ENCODE measurements at places on chromosomes 6 and 20.

DNA sequence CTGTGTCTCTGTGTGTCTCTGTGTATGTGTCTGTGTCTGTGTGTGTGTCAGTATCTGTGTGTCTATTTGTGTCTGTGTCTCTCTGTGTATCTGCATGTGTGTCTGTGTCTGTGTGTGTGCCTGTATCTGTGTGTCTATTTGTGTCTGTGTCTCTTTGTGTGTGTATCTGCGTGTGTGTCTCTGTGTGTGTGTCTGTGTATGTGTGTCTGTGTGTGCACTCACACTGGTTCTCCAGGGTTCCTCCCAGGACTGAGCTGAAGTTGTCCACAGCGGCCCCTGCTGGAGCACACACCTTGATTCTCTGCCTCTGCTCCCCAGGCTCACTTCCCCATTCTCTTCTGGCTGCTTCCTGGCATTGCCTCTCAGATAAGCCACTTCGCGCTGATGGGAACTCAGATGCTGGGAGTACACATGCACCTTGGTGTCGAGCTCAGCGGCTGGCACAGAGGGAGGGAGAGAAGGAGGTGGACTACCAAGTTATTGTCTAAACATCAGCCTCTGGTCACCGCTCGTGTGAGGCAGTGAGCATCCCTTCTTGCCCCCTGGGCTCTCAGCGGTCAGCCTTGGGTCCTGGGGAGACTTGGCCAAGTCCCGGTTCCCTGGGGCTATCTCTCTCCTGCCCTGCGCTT, 104.9 kb upstream of the NXT1 start:
- peak; percentile 48 for DNase-seq

GRCh38 chr6:105432797-105433196, 29.9 kb upstream of the PREP start:
- DNase-seq, result no peak

DNA sequence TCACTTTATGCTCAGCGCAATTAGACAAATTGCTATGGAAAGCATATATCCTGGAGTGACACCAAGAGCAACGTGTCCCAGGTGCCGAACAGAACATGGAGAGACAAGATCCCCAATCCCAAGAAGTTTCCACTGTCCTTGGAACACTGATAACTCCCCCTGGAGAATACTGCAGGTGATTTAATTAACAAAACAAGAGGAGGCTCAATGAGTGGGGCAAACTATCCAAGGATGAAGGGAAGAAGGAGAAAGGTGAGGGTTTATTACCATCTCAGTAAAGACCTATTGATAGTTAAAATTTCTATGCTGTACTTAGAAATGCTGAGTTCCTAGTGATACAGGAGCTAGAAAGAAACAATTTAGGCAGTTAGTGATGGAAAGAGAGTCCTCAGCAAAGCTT, 35.7 kb downstream of the EDN1 start:
- no peak for DNase-seq

DNA sequence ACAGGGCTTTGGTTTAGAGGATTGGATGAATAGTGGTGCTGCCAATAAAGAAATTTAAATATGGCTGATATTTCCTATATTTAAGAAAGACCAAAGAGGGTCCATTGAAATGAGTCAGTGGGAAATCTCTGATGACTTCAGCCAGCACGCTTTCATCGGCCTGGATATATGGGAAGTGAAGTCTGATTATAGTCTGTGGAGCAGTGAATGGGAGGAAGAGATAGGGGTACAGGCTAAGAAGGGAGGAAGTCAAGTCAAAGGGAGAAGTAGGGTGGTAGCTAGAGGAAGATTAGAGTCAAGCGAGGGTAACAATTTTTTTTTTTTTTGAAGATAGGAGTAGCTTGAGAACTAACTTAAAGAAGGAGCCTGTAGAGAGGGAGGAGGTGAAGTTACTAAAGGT, 22.7 kb downstream of the SLC16A10 start:
- no peak for DNase-seq

GRCh38 chr6:12081771-12082170, 69.7 kb downstream of the HIVEP1 start:
- DNase-seq, result no peak

DNA sequence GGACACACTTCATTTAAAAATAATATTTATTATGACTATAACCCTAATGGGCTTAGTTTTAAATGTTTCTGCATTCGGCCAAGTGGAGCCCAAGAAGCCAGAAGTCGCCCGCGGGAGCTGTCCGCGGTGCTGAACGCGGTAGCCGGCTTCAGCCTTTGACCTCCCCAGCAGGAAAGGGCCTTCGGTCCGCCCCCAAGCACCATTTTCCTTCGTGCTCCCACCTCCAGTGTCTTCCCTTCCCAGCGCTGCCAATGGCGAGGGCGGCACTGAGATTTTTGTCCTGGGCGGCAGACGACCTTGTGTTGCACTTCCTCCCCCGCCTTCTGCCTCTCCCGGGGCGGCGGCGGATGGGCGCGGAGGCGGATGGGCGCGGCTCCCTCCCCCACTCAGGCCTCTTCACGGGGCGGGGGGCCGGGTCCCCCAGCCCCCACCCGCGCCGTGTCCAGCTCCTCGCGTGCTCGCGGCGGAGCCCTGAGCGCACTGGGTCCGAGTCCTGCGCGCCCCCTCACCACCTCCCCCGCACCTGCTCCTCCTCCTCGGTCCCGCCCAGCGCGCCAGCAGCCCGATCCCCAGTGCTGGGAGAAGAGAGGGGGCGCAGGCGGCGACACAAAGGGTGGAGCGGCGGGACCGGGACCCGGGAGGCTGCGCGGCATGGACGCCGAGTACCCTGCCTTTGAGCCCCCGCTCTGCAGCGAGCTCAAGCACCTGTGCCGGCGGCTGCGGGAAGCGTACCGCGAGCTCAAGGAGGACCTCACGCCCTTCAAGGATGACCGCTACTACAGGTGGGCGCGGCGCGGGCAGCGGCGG, 23.6 kb upstream of the TMEM181 start:
- peak; percentile 85 for DNase-seq

GRCh38 chr6:46220352-46221221, 49.8 kb upstream of the ENPP5 start:
- no peak for DNase-seq

DNA sequence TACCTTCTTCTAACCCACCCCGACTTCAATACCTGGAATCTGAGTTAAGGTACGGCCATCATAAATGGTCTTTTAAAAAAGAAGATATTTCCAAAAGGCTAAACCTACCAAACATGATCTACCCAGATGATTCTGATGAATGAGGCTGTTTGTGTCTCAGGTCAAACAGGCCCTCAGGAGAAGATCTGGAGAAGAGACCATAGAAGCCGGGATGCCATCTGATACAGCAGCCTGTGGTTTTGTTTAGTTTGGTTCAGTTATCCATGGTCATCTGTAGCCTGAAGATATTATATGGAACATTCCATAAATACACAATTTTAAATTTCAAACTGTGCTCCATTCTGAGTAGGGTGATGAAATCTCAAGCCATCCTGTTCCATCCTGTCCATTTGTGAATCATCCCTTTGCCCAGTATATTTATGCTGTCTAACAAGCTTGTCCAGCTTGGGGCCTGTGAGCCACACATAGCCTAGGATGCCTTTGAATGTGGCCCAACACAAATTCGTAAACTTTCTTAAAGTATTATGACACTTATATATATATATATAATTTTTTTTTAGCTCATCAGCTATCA, 4.0 kb upstream of the CAP2 start:
- DNase-seq, result no peak

DNA sequence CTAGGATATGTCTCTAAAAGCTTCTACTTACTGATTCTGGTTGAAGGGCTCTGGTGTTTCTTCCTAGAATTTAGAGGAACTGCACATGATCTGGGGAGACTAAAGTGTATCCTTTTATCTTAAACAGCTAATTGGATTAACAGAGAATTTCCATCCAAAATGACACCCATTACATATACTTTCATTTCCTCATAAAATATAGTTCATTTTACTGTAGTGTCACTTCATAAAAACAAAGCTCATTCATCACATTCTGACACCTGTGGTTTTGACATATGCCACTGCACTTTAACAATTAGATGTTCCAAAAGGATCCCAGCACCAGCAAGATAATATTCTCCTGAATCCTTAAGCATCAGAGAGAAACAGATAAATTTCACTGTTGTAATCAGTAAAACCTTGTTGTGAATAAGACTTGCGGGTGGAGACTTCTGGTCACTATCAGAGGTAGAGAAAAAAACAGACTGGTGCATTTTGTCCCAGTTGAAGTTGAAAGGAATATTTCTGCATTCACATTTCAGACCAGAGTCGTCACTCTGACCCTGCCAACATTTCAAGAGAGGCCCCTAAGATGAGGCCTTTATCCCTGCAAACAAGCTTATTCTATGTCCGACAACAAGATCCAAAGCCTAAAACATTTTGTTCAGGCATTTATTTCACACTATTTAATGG, 175.3 kb upstream of the BMP5 start:
- DNase-seq, result no peak

GRCh38 chr6:2688401-2689064, 62.2 kb downstream of the MYLK4 start:
- no peak for DNase-seq

DNA sequence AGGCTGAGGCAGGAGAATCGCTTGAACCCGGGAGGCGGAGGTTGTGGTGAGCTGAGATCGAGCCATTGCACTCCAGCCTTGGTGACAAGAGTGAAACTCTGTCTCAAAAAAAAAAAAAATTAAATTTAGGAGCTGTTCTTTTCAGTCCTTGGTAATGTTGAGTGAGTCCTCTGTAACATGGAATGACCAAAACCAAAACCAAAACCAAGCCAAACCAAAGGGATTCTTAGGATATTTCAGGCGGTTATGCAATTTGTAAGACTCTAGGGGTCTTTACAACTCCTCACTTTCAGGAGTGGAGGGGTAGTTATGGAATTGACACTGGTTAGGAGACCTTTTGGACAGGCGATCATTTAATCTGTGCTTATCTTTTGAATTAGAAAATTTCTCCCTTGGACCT, 15.8 kb downstream of the TIAM2 start:
- DNase-seq, result no peak

- DNase-seq, result no peak
These were observed 12.5 kb downstream of the ID1 start for GRCh38 chr20:31617432-31618104.

DNA sequence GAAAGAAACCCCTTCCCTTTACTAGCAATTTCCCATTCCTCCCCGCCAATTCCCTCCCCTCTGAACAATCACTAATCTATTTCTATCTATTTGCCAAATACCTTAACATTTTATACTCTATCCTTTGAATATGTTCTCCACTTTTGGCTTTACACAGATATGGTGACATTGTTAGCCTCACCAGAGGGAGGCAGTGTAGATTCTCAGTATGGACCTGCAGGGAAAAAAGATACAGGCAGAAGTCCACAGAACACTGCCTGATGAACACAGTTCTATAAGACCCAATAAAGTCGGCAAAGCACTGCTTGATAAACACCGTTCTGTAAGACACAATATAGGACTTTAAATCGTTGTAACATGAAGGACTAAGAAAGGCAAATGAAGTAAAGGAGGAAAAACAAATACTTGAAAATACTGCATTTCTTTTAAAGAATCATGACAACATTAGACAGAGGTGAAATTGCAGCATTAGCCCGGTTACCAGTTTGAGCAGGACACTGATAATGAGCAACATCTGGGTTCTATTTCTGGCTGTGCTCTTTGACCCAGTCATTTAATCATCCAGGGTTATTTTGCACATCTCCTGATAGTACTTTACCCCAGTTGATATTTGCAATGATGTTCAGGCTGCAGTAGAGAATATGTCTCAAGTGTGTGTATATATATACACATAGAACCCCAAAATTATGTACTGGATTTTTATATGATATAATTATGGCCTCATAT, 296.8 kb downstream of the UTRN start:
- DNase-seq, result peak; percentile 31

DNA sequence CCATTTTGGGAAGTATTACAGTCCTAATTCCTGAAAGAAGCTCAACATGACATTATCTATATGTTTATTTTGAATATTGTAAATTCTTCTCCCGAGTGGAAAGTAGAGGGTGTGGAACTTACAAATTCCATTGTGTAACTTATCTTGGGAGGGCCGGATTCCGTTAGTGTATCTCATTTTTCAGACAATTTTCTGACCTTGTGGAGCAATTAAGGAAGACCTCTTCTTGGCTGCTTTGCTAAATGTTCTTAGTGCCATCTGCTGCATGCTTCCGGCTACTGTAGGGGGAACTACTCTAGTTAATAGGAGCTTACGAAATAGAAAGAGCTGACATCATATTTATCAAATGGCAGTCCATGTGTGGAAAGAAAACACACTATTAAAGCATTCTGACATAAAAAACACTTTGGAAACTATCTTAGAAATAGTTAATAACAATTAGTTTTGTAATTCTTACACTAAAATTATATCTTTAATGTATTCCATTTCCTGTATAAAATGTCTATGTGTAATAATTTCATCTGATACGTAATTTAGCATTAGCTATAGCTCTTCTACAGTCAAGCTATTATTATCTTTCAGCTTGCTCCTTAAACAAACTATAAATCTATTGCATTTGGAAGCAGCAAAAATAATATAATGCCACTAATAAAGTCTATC, 41.5 kb upstream of the KCNQ5 start:
- DNase-seq, result peak; percentile 66

- no peak for DNase-seq
These were observed 59.4 kb downstream of the TNFRSF21 start for GRCh38 chr6:47250302-47250701.

DNA sequence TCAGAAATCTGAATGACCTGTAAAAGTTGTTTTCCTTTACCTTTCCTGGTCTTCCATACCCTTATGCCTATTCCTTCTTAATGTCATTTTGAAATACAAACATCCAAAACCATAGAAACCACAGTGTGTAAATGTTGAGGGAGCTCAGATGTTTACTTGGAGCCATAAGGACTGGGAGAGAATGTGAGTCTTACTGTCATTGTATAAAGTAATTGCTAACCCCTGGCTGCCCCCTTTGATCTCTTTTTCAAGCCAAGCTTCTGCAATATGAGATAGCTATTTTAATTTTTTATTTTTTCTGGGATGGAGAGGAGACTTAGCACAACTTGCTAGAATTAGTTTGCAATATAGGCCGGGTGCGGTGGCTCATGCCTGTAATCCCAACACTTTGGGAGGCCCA, 124.4 kb upstream of the AKIRIN2 start:
- DNase-seq, result peak; percentile 91

- peak; percentile 33 for DNase-seq
These were observed 41.4 kb downstream of the DTNBP1 start for GRCh38 chr6:15621203-15622044.

- DNase-seq, result no peak
These were observed 6.3 kb downstream of the ADGRG6 start for GRCh38 chr6:142307963-142308748.

Measured in lung (tissue), 17 donors.